Spinal cord (tissue), 10 donors: ENCODE measurements at places on chromosomes 11 and 22.

DNA sequence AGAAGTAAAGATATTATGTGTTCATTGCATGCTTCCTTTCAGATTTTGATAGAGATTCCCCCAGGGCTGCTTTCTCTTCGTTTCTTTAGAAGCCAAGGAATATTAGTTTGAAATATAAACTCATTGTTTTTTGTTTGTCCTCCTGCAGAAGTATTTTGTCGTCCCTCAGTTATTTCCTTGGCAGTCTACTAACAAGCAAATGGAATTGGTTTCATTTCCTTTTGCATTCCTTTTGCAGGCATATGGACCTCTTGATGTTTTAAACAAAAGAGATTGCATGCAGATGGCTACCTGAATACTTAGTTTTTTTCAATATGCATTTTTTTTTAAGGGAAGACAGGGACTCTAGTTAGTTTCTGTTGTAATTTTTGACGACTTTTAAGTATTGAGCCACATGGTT lies 62.2 kb downstream of the BCL2L13 start:
- DNase-seq = peak; percentile 36

- DNase-seq = peak; percentile 52
Measured at GRCh38 chr11:107018219-107018901, at the start of gene GUCY1A2. Gene GUCY1A2, minus strand, starts transcription at chr11:107018476. Its CDS starts 421 bp downstream, at chr11:107018055.

DNA sequence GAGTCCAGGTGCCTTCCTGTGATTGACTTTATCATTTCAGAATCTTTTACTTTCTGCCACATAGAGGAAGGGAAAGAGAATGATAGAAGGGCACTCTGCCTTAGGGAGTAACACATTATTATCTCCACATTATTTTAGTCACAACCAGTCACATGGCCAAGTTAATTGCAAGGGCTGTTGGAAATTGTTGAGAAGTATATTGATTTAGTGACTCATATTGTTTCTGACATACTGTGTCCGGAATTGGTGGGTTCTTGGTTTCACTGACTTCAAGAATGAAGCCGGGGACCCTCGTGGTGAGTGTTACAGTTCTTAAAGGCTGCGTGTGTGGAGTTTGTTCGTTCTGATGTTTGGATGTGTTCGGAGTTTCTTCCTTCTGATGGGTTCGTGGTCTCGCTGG lies 8.7 kb downstream of the OR51B4 start:
- no peak for DNase-seq

GRCh38 chr22:17767233-17768065 lies 6.8 kb downstream of the BID start:
- no peak for DNase-seq

DNA sequence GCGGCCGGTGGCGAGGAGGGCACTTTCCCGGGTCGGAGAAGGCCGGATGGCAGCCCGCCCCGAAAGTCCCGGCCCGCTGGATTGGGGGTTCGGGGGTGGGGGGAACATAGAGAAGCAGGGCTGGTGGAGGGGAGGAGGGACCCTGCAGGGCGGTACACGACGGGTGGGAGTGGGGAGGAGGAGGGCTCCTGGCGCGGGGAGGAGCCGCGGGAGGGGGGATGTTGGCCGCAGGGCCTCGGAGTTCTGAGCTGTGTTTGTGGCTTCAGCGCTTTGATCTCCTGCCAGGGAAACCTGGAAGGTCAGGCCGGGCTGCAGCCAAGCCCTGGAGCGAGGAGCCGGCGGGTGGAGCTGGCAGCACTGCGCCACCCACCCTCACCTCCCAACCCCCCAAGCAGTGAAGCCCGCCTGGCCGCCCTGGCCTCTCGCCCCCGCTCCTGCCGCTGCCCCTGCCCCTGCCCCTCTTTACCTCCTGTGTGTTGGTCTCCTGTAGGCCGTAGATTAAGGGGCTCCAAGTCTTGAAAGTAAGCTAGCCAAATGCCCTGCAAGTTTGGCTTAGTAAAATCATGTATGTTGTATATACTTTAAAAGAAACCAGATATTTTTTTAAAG lies 30.9 kb downstream of the C22orf31 start:
- DNase-seq = peak; percentile 89

DNA sequence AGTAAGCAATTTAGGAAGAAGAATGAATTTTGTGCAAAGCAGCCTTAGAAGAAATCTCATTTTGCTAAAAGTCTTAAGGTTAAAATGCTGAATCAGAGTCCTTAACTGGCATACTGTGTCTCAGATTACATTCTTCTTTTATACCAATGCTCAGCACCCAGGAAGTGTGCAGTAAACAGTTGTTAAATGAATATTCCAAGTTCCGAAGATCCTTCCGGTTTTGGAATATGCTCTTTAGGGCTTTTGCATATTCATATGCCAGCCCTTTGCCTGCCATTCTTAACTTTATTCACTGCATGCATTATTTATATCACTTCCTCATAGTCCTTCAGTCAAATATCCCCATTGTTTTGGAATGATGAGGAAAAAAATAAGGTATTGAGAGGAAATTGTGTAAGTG lies 242.0 kb downstream of the DDX10 start:
- no peak for DNase-seq

- no peak for DNase-seq
Measured at GRCh38 chr11:36361901-36362391, 65.9 kb downstream of the PRR5L start.

- no peak for DNase-seq
Measured at GRCh38 chr22:30837531-30837930, 131.0 kb downstream of the MORC2 start.

GRCh38 chr22:47225080-47225930 lies 462.9 kb downstream of the TBC1D22A start:
- no peak for DNase-seq

DNA sequence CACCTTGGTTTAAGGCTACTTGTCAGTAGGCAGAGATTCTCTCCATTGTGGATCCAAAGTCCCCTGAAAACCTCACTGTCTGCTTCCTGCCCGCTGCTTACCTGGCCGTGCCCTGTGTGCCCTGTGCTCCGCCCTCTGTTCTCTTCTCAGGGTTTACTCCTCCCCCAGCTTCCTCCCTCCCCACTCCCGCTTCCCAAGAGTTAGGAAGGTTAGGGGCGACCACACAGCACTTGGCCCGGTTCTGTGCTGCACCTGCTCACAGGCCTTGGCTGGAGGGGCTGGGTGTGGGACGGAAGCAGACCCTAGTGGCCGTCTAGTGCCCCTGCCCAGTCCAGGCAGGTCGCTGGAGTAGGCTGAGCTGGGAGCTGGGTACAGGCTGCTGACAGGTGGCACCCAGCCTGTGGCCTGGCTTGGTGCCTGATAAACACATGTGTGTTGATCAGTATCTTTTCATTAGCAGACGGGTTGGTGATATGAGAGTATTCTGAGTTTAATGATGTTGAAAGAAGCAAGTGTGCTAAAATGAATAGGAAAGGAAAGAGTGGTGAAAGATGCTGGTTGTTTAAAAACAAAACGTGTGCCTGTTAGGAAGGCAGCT lies 40.5 kb downstream of the GRAMD4 start:
- DNase-seq = peak; percentile 73

GRCh38 chr11:105245781-105246315 lies 106.3 kb upstream of the CARD18 start:
- no peak for DNase-seq

DNA sequence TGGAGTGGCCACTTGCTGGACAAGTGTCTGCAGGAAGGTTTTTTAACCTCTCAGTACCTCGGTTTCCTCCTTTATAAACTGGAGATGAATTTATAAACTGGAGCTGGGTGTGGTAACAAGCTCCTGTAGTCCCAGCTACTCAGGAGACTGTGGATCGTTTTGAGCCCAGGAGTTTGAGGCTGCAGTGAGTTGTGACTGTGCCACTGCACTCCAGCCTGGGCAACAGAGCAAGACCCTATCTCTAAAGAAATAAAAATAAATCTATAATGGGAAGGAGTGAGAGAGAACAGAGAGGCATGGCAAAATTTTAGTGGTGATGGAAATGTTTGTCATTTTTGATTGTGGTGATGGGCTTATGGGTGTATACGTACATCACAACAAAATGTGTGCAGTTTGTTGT lies 1.4 kb upstream of the PDGFB start:
- DNase-seq = no peak

- DNase-seq = peak; percentile 91
Measured at GRCh38 chr11:1382831-1383607, 6.7 kb upstream of the BRSK2 start.

- DNase-seq = no peak
Measured at GRCh38 chr11:72220696-72221363, 3.7 kb upstream of the INPPL1 start.

- DNase-seq = no peak
Measured at GRCh38 chr11:19939415-19939929, 220.8 kb downstream of the DBX1 start.

DNA sequence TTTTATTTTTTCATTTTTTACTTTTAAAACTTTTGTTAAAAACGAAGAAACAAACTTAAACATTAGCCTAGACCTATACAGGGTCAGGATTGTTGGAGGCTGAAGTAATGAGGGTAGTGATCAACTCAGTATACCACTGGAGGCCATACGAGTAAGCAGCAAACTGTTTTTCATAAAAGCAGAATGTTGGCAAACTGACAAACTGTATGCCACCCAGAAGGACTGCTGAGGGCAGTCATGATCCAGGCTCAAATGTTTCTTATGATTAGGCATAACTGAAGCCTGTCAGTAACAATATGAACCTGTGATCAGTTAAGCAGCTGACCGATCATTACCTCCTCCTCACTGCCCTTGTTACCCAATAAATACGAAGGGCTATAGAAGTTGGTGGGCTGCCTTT lies 10.2 kb upstream of the SC5D start:
- no peak for DNase-seq

DNA sequence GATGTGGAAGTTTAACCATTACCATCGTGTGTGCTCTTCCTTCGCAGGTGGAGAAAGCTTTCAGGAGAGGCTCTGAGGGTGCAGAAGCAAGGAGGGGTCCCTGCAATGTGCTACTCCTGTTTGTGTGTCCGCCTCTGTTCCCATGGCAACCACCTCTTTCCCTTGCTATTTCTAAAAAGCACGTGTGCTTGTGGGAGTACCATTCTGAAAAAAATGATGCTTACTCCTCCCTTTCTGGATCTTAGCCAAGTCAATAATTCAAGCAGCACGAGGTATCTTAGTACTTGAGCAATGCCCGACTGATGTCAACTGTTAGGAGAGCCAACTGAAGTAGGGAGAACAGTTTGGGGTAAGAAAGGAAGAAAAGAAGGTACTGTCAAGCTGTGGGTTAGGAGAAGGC lies 628.7 kb downstream of the NTM start:
- DNase-seq = peak; percentile 46

GRCh38 chr11:115198321-115198741 lies 305.9 kb downstream of the CADM1 start:
- no peak for DNase-seq

DNA sequence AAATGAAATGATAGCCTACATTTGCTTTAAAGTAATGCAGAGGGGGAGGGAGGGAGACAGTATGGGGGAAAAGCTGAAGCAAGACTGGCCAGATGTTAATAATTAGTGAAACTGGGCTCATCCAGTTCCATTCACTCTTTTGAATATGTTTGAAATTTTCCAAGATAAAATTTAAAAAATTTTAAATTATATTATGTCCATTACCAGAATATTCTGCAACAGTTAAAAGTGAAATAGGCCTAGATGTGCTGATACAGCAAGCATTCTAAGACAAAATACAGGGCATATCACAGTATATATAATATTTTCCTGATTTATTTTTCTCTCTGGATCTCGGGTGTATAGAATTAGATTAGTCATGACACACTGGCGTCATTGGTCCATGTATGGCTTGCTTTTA lies 13.6 kb upstream of the ZNRF3 start:
- no peak for DNase-seq

DNA sequence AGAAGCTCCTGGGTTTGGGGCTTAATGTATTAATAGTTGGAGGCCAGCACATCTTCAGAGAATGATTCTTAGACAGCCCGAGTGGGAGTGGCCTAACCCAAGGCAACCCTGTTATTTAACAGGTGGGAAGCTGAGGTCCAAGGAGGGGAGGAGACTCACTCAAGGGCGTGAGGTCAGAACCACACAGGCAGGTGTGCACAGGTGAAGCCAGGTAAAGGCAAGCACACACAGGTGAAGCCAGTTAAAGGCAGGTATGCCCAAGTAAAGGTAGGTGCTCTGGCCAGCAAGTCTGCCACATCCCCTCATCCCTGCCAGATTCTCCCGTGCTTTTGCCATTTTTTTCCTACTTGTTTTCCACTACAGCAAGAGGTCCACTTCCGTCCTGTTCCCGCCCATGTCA lies 2.9 kb upstream of the SHANK2 start:
- DNase-seq = no peak

GRCh38 chr22:35556666-35557065 lies 16.0 kb downstream of the RASD2 start:
- no peak for DNase-seq

DNA sequence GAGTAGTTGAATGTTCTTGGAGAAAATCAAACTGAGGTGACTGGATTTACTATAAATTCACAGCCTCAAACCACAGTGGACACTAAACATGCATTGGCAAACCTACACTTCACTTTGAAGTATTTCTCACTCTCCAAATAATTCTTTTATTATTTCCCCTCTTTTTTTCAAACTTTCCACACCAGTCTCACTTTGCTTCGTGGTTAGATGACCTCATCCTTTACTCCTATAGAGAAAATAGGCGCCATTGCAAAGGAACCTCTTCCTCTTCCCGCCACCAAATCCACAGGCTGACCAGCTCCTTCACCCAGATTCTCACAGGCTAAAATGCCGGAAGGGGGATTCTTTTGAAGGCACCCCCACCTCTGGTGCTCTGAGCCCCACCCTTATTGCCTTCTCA lies 33.4 kb downstream of the HTR3A start:
- DNase-seq = no peak

GRCh38 chr11:94002226-94002625 lies 18.9 kb upstream of the HEPHL1 start:
- no peak for DNase-seq

- no peak for DNase-seq
Measured at GRCh38 chr11:126718276-126718675, 282.3 kb downstream of the KIRREL3 start.

DNA sequence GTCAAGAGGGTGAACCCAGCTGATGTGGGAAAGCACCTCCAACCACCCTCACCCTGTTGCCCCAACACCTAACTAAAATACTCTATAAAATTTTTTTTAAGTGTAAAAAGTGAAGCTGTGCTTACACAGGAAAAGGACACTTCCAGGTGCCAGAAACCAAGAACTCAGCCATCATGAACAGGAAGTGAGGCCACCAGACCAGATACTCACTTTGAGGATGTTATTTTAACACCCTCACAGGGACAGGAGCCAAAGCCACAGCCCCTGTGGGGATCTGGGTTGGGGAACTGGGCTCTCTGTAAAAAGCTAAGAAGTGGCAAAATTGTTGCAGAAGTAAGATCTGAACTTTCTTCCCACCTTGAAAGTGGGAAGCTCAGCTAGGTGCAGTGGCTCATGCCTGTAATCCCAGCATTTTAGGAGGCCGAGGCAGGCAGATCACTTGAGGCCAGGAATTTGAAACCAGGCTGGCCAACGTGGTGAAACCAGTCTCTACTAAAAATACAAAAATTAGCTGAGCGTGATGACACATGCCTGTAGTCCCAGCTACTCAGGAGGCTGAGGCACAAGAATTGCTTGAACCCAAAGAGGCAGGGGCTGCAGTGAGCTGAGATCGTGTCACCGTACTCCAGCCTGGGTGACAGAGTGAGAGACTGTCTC lies 3.8 kb downstream of the RSPH14 start:
- no peak for DNase-seq
